ENCODE measurements at places on chromosomes 2 and 18.
A peak's percentile ranks its signal among the peaks of the same experiment; 100 is the strongest.

DNA sequence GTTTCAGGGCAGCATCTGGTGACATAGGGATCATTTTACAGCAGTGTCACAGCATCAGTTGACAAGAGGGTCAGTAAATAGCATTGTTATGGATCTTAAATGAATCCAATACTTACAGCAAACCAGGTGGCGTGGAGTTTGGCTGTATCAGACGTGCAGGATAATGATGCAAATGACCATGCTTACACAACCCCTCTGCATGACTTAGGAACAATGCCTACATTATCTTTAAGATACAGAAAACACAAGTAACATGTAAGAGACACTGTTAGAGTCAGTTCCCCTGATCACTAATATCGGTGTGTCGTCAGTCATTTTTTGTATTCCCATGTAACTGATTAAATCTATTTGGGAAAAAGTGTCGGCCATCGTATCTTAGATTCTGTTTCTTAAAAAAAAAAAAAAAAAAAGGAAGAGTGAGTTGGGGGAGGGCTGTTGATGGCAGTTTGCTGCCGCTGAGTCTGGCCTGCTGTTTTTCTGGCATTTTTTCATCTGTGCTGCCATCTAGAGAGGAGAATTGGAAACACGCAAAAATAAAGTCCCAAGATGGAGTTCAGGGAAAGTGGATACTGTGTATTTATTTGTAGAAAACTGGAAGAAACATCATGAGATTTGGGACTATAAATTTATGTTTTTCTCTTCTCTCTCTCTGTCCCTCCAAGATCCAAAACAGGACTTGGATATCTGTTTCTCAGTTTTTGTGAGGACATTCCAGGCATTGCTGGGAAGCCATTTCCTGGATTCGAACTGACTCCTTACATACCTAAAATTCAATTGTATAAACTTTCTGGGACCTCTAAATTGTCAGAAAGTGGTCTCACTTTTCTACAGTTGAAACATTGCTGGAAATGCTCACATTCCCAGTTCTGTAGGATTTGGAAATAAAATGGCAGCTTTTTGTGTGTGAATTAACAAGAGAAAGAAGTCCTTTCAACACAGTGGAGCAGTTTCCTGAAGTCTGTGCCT is 60.3 kb upstream of the AGPS start:
- DNase-seq: peak; percentile 80

GRCh38 chr2:54289917-54290316 is 33.9 kb upstream of the TSPYL6 start:
- DNase-seq: no peak

DNA sequence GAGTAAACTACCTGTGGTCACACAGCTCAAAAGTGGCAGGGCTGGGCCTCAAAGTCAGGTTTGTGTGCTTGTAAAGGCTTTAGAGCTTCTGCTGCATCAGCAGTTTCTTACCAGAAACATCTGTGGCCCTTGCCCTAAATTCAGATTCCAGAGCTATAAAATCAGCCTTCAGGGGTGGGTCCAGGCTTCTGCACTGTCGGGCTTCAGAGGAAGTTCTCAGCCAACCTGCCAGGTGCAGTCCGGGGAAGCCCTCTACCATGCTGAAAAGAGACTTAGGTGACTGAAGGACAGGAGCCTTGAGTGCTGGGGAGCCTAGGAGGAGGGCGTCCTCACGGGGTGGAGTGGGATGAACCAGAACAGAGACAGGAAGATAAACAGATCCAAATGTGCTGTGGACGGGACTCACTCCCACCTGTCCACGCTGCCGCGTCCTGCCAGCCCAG is 69.9 kb upstream of the HS6ST1 start:
- DNase-seq: no peak

- DNase-seq: no peak
Measured at GRCh38 chr2:120575966-120576365, 159.7 kb upstream of the GLI2 start.

- no peak for DNase-seq
Measured at GRCh38 chr2:28160986-28161425, 231.7 kb upstream of the FOSL2 start.

GRCh38 chr18:70428439-70428838 is 139.6 kb downstream of the SOCS6 start:
- no peak for DNase-seq

DNA sequence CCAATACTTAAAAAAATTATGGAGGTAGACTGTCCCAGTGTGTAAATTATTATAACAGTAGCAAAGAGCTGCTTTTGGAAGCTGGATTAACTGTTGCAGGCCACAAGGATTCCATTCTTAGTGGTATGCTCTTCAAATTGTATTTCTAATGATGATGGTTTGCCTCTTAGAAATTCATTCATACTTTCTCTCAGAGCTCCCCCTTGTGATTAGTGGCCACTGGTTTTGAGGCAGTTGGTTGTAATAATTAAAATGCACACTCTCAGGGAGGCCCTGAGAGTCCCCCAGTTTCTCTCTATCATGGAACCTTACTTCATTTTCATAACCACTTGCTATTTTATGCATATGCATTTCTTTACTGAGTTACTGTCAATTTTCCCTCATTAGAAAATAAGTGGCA is 122.5 kb downstream of the PLA2R1 start:
- no peak for DNase-seq

DNA sequence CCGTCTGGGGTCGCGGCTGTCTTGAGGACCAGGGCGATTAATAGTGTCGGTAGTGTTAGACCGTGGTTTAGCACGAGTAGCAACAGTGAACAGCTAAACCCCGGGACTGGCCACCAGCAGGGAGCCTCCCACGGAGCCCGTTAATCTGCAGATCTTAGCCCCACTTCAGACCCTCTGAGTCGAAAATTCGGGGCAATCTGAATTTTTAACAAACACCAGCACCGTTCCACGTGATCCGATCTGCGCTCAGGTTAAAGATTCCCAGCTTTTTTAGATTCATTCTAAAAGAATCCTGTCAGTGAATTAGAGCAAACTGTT is 479 bp upstream of the ATP5F1A start:
- no peak for DNase-seq

- no peak for DNase-seq
Measured at GRCh38 chr18:26482569-26482968, 65.8 kb downstream of the KCTD1 start.

GRCh38 chr2:1990724-1991123 is 246.4 kb upstream of the PXDN start:
- DNase-seq: peak; percentile 99

- DNase-seq: peak; percentile 46
Measured at GRCh38 chr2:7119132-7119835, 202.1 kb downstream of the RNF144A start.

DNA sequence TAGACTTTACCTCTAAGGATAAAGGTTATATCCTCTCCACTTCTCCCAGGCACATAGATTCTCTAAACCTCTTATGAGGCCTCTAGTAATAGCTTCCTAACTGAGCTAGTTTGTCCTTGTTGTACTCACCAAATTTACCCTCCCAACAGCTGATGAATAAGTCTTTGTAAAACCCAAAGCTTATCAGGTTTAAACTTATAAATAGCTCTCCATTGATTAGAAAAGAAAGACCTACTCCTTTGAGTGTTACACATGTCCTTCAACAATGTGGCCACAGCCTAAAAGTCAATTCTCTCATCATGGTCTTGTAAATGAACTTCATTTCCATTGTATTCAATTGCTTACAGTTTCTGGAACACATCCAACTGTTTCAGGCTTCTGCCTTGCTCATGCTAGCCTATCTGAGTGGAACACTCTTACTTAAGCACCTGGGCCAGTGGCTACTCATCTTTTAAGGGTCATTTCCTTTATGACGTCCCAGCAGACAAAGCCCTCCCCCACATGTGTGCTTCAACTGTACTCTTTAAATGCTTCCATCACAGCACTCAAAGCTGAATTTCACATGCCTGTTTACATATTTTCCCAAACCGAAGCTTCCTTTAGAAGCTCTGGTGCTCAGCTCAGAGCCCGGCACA is 131.6 kb downstream of the CDH2 start:
- no peak for DNase-seq

DNA sequence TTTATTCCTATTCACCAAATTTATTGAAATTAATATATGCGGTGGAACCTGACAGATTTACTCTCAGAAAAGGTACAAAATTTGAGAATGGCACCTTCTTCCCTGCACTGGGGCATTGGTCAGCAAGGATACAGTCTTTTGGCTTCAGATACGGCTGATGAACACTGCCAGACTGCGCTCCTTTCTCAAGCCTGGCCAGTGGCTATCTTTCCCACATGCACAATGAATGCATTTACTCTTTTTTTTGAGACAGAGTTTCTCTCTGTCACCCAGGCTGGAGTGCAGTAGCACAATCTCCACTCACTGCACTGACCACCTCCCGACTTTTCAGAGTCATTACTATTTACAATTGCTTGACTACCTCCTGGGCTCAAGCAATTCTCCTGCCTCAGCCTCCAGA is 61.6 kb downstream of the MOB4 start:
- no peak for DNase-seq

- no peak for DNase-seq
Measured at GRCh38 chr2:74206180-74206688, 7.8 kb downstream of the MTHFD2 start.

- no peak for DNase-seq
Measured at GRCh38 chr2:117693651-117694050, 120.8 kb upstream of the DDX18 start.
